Activated CD4-positive, alpha-beta memory T cell treated with anti-CD3 and anti-CD28 coated beads, Interleukin-2, amount 10 ng/mL, durations not matched to agents 7 days and 5 days (primary cell): ENCODE measurements at places on chromosomes 13 and 19. TPM values are rescaled to one million over a fixed set of nuclear protein-coding genes. Genes with fewer than 3 reads are reported as not detected.
A peak's percentile ranks its signal among the peaks of the same experiment; 100 is the strongest.

GRCh38 chr19:7868671-7869452, 5.3 kb downstream of the PRR36 start:
- DNase-seq = peak; percentile 82

GRCh38 chr19:31286491-31286890, 62.7 kb downstream of the TSHZ3 start:
- no peak for DNase-seq

- DNase-seq = no peak
Observed at GRCh38 chr19:48029431-48029830, 14.4 kb downstream of the CABP5 start.

DNA sequence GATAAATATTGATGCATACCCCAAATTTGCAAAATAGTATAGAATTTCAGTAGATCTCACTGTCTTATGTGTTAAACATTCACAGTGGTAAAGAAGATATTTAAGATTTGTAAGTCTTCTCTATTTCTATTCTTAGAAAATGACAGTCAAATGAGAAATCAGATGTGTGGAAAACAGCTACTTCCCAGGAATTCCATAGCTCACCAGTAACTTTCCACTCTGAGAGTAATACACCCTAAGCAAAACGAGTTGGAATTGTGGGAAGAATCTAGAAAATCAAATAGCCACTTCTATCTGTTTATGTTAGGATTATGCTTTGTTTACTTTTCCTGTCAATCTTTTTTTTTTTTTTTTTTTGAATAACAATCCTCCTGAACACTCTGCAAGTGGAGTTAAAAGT, 69.1 kb downstream of the FLT1 start:
- DNase-seq = no peak

GRCh38 chr19:3453840-3454239, 26.5 kb downstream of the SMIM24 start:
- no peak for DNase-seq

DNA sequence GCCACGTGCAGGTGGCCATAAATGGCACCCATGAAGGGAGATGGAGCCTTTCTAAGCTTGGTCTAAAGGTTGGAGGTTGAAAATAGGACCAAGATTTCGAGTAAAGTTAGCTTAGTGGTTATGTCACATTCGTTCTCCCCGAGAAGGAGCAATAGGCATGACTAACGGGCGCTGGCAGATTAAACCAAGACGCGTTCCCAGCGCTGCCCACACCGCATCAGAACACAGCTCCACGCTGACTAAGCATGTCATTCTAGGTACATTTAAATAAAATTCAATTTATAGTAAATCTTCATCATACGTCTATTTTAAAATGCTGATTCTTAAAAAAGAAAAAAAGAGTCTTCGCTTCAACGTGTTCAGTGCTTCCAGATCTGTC, 95.0 kb upstream of the IRS2 start:
- no peak for DNase-seq

GRCh38 chr13:85525411-85525810, 273.8 kb downstream of the SLITRK6 start:
- DNase-seq = no peak

DNA sequence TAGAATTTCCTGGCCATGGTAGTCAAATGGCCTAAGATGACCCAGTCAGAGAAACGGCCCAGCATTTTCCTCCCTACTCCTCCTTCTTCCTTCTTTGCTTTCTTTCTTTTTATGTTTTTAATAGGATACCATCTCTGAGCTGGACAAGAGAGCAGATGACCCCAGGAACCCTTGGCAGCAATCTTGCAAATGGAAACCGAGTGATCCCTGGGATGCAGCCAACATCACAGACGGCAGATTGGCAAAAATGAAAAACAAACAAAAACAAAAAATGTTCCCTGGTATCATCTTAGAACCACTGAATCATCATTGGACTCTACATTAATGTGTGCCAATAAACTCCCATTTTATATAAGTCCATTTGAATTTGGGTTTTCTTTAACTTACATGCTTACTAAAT, 424.4 kb downstream of the FGF14 start:
- no peak for DNase-seq

GRCh38 chr19:1365319-1366269, 18.1 kb upstream of the NDUFS7 start:
- no peak for DNase-seq

DNA sequence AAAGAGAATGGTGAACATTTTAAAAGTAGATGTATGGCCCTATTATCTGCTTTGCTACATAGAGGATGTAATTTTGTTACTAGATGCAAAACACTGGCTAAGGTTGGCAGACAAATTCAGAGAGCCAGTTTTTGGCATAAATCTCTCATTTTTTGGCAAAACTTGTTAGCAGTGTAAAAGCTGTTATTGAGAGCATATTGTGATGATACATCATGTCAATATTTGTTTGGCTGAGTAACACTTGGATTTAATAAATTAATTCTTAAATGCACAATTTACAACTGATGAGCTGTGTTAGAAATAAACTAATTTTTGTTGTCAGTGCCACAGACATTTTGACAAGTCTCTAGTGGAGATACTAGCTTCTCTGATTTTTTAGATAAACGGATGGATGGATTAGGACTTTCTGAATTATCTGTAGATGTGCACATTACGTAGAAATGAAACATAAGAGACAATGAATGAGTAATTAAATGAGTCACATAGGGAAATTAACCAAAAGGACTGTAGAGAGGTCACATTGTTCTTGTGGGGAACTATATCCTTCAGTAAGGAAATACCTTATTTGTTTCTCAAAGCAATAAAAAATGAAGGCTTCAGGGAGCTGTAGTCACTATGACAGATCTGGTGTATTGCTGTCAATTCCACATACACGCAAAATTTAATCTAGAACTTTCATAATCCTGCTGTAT, 17.4 kb downstream of the UFM1 start:
- no peak for DNase-seq

Gene KLK12
- total RNA-seq = not detected

Gene FFAR2
- not detected for total RNA-seq

Gene CGB7
- not detected for total RNA-seq

Gene BEST2
- total RNA-seq = not detected
